Regular cardiac myocyte (primary cell): ENCODE measurements at places on chromosomes 4 and X. TPM values are rescaled to one million over a fixed set of nuclear protein-coding genes. Genes with fewer than 3 reads are reported as not detected.

PLS3 gene
- total RNA-seq = 584 and 611 TPM in 2 replicates

TRPC5OS gene
- not detected in 2 replicates for total RNA-seq

CCDC158 gene
- 0.19 and 1.1 TPM in 2 replicates for total RNA-seq

LRIT3 gene
- under 0.01 TPM in 1 of 2 replicates, not detected in the other for total RNA-seq

GPR119 gene
- total RNA-seq = not detected in 2 replicates

NLGN4X gene
- under 0.01 TPM in 2 replicates for total RNA-seq

MBNL3 gene
- 0.56 and 0.96 TPM in 2 replicates for total RNA-seq
